H4 (cell line): ENCODE measurements at places on chromosomes 16 and 17. TPM values are rescaled to one million over a fixed set of nuclear protein-coding genes. Genes with fewer than 3 reads are reported as not detected.

DNA sequence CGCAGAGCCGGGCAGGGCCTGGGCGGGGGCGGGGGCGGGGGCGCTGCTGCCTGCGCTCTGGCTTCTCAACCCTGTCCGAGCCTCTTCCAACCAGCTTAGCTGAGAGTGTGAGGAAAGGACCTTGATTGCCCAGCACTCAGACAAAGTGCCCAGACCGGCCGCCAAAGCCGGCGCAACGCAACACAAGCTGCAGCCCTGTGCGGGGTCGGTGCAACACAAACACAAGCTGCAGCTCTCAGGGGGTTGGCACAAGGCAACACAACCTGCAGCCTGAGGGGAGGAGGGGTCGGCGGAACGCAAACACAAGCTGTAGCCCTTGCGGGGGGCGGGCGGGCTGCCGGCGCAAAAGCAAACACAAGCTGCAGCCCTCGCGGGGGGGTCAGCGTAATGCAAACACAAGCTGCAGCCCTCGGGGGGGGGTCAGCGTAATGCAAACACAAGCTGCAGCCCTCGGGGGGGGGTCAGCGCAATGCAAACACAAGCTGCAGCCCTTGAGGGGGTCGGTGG is 60.0 kb downstream of the KLHDC4 start:
- no peak for DNase-seq

DNA sequence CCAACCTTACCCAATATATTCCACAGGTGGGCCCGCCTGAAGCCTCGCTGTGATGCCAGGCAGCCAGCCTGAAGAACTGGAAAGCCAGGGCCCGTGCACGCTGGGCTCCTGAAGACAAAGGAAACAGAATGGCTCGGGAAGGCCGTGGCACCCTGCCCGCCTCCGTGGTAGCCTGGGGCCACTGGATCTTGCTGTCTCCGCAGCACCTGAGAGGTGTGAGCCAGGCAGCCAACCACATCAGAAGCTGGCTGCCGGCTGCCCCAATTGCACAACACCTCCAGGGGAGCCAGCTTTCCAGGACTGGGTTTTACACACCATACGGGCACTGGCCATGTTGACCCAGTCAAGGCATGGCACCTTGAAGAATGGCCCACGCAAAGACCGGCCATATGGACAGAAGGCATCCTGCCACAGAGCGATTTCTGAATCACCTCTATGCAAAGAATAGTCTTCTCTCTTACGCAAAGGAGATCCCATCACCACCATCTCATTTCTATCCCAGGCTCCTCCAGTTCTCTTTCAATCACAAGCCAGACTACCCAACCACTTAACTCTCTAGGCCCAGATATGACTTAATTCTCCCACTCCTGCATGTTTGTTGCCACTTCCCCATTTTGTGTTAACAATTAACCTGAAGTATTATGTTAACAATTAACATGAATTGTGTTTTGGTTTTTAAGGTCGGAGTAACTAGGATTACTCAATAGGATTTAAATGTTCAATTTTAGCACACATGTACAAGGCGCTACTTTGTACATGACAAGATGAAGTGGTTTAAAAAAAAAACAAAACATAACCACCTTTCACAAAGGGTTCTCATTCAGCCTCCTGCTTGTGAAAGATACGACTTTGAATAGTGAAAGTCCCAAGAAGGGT is 32.1 kb downstream of the ZFHX3 start:
- no peak for DNase-seq

Gene SLFN14
- not detected in 2 replicates for total RNA-seq

Gene SPNS3
- total RNA-seq, result 0.04 and 0.08 TPM in 2 replicates
